Hypothalamus (tissue), 51 donors: ENCODE measurements at places on chromosomes 7 and 10.

- no peak for DNase-seq
These were observed 30.6 kb downstream of the MAPK8 start for GRCh38 chr10:48336978-48337599.

DNA sequence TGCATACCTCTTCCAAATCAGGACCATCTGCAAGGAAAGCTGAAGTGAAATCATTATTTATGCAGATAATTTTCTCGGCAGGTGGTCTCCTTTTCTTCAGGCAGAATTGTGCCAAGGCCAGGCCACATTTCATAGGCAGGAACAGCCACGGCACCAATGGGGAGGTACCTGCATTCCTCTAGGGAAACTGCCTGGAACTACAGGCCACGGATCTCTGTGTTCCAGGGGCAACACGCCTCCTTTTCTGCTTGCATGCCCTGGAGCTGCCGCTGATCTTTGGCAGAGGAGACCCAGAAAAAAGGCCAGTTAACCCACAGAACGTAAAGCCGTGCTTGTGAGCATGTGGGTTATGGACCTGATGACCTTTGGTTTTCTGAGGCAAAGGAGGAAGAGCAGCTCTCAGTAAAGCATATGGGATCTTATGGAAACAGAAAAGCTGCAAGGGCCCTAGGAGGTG lies 111.2 kb upstream of the KIAA1217 start:
- no peak for DNase-seq

DNA sequence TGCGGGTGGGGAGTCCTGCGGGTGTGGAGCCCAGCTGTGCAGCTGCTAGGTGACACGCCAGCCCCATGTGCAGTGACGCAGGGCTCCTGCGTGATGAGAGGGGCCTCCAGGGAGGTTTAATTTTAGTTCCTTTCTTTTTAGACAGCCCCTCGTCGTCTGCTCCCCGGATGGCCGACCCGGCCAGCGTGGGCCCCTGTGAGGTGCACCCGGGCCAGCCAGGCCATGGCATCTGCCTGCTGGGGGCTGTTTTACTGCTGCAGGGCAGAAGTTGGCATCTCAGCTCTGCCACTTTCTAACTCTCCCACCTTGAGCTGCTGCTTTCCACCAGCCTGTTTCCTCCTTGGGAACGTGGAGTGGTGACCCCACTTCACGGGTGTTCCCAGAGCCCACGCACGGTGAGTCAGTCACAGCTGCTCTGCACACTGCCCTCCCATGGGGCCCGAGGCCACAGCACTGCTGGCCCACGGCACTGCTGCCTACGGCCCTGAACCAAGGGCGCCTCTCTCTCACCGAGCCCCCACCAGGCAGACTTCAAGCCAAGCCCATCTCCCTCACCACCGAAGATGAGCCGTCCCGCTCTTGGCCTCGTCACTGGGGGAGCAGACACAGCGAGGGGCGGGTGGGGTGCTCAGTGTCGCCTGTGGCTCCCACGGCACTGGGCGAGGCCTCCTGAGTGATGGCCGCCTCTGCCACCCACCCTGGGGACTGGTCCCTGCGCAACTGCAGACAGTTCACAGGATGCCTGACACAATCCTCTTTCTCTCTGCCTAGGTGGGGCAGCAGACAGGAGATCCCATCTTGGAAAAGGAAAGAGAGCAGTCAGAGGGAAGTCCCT lies 21.3 kb downstream of the CYP2W1 start:
- no peak for DNase-seq

DNA sequence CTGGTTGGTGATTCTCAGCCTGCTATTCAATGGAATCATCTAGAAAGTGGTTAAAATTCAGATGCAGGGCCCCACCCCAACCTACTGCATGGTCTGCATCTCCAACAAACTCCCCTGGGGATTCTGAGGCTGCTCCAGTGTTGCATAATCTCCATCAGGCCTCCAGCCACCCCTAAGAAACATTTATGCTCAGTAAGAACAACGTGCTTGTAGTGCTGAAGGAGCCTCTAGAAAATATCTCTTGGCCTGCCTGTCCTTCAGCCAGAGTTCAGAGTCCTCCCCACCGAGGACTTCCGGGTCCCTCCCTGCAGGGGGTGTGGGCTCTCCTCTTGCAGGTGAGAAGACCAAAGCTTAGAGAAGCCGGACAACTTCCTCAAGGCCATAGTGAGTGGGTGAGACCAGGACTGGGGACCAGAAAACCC lies 159.8 kb downstream of the SH3PXD2A start:
- DNase-seq: no peak
